Stimulated activated CD8-positive, alpha-beta memory T cell treated with anti-CD3 and anti-CD28 coated beads, Interleukin-7, amount 100 ng/mL, for 1 hour (primary cell): ENCODE measurements at places on chromosomes 12 and 14.
A peak's percentile ranks its signal among the peaks of the same experiment; 100 is the strongest.

DNA sequence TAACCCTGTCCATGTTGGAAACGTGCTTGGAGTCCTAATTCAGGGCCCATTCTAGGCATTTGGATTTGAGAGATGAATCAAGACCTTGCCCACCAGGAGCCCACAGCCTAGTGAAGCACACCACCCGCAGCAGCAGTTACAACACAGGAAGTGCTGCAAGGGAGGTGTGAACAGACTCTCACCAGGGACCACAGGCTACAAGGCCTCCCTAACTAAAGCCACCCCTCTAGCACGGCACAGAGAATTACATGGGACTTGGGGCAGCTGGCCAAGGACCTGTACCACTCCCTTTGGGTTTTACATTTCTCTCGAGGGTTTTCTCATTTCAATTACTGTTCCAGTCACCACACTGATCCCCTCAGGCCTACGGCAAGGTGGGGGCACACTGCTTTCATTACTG, 49.5 kb upstream of the FOXN3 start:
- peak; percentile 45 for DNase-seq

- DNase-seq = no peak
These were observed 164.0 kb downstream of the FOXN3 start for GRCh38 chr14:89252887-89253532.

GRCh38 chr12:89475203-89475990, 49.2 kb downstream of the GALNT4 start:
- no peak for DNase-seq

GRCh38 chr12:123468786-123469185, 10.8 kb downstream of the SNRNP35 start:
- DNase-seq = no peak

- DNase-seq = no peak
These were observed 67.6 kb downstream of the PIWIL1 start for GRCh38 chr12:130405332-130405731.

DNA sequence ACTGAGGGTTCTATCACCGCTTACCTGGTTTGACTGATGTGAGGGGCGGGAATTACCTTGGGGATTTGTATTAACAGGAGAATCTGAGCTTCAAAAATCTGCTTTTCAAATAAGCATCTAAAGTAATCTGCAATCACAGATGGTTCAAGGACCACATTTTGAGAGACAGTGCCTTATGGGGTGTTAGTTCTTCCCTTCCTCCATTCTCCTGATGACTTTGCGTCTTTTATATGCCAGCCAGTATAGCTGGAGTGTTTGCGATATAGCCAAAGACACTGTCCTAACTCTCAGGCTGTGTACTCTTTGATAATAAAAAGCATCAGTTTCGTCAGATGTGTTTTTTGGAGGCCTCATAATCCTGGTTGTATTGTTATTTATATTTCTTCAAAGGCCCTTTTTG, 39.5 kb downstream of the PPHLN1 start:
- DNase-seq = no peak

GRCh38 chr12:123150744-123151456, at the start of gene PITPNM2:
Gene PITPNM2 (minus strand): TSS chr12:123151090. CDS start chr12:123034590, 116,500 bp downstream.
- peak; percentile 25 for DNase-seq

DNA sequence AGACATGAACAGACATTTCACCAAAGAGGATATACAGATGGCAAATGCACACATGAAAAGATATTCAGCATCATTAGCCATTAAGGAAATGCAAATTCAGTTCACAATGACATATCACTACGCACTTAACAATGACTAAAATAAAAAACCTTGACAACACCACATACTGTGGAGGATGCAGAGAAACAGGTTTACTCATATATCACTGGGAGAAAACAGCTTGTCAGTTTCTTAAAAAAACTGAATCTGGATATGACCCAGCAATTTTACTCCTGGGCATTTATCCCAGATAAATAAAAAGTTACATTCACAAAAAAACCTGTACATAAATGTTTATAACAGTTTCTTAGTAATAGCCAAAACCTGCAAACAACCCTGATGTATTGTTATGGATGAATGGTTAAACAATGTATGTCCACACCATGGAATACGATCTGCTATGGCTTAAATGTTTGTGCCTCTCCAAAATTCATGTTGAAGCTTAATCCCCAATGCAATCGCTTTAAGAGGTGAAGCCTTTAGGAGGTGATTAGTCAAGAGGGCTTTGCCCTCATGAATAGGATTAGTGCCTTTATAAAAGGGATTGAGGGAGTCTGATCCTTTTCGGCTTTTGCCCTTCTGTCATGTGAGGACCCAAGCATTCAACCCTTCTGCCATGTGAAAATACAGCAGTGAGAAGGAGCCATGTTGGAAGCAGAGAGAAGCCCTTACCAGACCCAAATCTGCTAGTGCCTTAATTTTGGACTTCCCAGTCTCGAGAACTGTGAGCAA, 36.0 kb upstream of the PPP4R3A start:
- no peak for DNase-seq

GRCh38 chr14:76073717-76074116, 78.0 kb upstream of the GPATCH2L start:
- DNase-seq = no peak

- DNase-seq = no peak
These were observed 15.2 kb upstream of the CDK2AP1 start for GRCh38 chr12:123286652-123287373.

DNA sequence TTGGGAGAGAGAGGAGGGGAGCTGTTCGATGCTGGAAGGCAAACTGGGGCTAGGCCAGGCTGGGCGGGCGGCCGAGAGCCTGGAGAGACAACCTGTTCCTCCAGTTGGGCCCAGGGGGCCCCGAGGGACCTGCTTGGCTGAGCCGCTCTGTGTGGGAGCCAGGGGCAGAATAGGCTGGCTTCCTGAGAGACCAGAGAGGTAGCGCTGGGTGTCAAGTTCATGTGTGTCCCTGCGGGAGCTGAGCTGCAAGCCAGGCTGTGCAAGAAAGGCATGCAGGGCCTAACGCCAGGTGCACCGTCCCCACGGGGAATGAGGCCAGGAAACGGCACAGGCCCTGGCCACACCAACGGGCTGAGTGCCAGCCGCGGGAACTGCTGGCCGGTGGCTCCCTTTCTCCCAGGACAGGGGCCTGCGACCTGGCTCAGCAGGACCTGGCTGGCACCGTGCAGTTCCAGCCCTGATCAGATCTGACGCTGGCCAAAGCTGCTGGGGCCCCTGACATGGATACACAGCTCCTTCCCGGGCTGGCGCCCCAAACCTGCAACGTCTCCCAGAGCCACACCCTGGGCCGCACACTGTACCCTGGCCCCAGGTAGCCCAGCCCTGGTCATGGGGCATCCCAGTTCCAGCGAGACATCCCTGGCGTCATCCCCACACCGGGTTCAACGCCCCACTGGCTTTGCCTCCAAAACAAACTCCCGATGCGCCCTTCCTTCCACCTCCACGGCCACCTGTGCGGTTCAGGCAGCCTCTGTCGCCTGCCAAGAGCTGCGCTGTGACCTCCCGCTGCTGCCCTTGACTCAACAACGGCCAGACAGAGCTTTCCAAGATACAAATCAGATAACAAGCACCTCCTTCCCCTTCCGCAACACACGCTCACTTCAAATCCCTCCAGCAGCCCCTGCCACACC, 65.0 kb downstream of the RFLNA start:
- DNase-seq = no peak
